ENCODE measurements at places on chromosomes 7 and 10. TPM values are rescaled to one million over a fixed set of nuclear protein-coding genes. Genes with fewer than 3 reads are reported as not detected.

DNA sequence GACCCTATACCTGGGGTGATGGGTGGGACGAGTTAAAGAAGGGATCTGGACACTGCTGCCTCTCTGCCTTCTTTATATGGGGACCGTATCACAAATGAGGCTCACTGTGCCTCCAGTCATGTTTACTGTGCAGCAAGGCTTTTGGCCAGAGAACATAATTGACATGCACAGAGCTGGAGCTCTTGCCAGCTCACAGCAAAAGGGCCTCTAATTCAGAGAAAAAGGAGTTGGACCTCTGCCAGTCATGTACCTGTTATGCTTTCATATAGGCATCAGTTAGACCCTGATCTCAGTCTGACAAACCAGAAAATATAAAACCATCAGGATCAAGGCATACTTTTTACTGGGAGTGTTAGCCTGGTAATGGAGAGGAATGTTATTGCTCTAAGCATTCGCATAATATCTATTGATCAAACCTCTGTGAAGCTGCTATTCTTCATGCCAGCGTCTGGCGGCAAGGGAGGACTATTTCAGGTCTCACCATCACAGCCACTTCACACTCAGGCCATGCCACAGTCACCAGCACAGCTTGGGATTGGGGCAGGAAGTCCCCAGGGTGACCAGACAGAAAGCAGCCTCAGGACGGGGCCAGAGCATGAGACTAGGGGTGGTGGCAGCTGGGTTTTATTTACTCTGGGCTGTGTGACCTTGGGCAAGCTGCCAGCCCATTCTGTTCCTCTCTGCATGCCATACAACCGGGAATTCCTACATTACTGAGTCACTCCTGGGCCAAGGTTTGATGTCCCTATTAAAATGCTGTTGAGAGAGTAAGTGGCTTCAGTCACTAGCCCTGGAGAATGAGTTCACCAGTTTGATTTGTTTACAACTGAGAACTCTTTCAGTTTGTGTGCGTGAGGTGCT, 90.1 kb downstream of the NPSR1 start:
- DNase-seq, result no peak

DNA sequence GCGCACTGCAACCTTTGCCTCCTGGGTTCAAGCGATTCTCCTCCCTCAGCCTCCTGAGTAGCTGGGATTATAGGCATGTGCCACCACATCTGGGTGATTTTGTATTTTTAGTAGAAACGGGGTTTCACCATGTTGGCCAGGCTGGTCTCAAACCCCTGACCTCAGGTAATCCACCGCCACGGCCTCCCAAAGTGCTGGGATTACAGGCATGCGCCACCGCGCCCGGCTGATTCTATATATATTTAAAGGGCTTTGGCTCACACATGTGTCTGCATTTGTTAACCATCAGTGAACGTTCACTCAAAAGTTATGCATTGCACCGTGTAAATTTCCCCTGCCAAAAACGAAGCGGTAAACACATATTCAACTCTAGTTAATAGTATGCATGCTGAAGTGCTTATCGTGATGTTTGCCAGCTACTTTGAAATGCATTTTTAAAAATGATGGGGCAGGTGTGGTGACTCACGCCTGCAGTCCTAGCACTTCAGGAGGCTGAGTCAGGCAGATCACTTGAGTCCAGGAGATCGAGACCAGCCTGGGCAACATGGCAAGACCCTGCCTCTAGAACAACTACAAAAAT, 17.7 kb upstream of the WIPI2 start:
- no peak for DNase-seq

GRCh38 chr7:73556208-73557107, 1.0 kb downstream of the BCL7B start:
- DNase-seq, result no peak

GRCh38 chr10:43925793-43926192, 277.1 kb upstream of the ZNF32 start:
- DNase-seq, result no peak

- DNase-seq, result no peak
Observed at GRCh38 chr7:132276234-132276630, 300.0 kb downstream of the PLXNA4 start.

- DNase-seq, result no peak
Observed at GRCh38 chr10:59852670-59853069, 53.7 kb downstream of the CCDC6 start.

The FAM107B gene
- 202 TPM for total RNA-seq

The FAM13C gene
- not detected for total RNA-seq

The PODXL gene
- total RNA-seq, result 1.1 TPM

GRCh38 chr10:47022311-47023131, 111.3 kb downstream of the PTPN20 start:
- no peak for DNase-seq

The GDF10 gene
- total RNA-seq, result 1.3 TPM

- no peak for DNase-seq
Observed at GRCh38 chr7:86643561-86644281, at the start of gene GRM3. Gene GRM3, plus strand, starts transcription at chr7:86643909. Its CDS starts 121,237 bp downstream, at chr7:86765146.

The TAS2R38 gene
- total RNA-seq, result not detected

The SPDYE5 gene
- 0.29 TPM for total RNA-seq

The PTPRE gene
- total RNA-seq, result 24.4 TPM

DNA sequence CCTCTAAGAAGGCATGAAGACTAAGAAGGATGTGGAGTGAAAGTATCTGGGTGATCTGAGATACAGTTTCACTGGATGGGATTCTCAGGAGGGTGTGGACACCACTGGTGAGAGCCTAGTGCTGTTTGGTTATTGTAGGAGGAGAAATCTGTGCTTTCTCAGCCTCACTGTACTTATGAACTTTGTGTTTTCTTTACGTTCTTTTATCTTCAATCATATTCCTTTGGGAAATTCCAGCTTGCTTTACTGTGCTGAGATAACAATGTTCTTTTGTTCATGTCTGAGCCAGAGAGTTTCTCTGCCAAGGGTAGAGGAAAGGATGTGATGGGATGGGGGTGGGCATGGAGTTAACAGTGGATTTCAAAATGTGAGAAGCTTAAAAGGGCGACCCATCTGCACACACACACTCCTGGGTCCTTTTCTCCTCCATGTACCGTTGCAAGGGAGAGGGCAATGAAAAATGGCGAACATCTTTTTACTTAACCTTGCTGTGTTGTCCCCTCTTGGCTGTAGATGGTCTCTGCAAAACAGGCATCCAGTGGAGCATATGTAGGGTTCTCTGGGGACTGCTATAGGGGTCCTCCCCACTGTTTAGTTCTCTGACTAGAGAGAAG, 25.0 kb upstream of the TAX1BP1 start:
- DNase-seq, result no peak

DNA sequence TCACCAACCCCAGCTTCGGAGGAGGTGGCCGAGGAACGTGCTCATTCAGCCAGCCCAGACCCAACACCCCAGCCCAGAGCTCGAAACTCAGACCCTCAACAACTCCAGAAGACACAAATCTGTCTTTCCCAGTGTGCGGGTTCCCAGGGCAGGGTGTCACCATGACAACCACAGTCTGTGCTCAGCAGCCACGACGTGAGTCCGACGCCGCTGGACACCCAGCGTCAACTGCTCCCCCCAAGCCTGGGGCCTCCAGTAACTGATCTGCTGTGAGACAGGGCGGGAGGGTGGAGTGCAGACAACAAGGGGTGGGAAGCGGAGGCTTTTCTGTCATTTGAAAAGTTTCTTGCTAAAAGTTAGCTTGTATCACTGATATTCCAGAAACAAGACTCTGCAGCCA, 167.2 kb downstream of the MAD1L1 start:
- DNase-seq, result no peak

The SSC4D gene
- total RNA-seq, result not detected

GRCh38 chr10:123997486-123998196, 95.8 kb downstream of the CHST15 start:
- no peak for DNase-seq

DNA sequence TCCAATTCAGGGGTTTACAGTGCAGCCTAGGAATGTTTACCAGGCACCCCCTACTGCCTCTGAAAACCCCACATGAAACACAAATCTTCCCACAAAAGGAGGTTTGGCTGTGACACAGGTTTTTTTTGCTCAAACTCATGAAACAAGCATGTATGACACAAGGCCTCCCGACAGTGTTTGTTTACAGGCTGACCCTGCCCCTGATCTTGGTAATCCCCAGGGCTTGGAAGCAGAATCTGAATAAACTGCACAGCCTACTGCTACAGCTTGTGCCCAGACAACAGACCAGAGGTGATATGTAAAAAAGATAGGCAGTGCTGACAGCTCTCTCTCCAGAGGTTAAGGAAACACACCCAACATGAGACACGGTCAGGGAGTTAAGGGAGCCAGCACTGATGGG, 184.2 kb downstream of the KMT2E start:
- DNase-seq, result no peak

DNA sequence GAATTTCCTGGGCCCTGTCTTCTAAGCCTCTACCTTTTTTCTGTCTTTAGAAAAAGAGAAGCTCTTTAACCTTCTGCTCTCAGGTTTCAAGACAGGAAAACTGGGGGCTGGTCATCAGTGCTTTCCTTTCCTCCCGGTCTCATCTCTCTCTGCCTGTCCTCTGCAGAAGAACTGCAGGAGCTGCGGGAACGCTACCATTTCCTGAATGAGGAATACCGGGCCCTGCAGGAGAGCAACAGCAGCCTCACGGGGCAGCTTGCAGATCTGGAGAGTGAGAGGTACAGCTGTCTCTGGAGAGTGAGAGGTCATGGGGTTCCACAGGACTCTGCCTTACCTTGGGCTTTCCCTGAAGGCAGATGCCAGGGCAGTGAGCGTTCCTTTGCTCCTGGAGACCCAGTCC, 12.7 kb downstream of the CCDC136 start:
- DNase-seq, result no peak

The UCMA gene
- not detected for total RNA-seq

GRCh38 chr10:92010047-92010735, 86.6 kb downstream of the BTAF1 start:
- DNase-seq, result no peak

- no peak for DNase-seq
Observed at GRCh38 chr7:52501696-52502095, 533.7 kb upstream of the POM121L12 start.

GRCh38 chr7:101582971-101583370, 46.1 kb downstream of the MYL10 start:
- no peak for DNase-seq

DNA sequence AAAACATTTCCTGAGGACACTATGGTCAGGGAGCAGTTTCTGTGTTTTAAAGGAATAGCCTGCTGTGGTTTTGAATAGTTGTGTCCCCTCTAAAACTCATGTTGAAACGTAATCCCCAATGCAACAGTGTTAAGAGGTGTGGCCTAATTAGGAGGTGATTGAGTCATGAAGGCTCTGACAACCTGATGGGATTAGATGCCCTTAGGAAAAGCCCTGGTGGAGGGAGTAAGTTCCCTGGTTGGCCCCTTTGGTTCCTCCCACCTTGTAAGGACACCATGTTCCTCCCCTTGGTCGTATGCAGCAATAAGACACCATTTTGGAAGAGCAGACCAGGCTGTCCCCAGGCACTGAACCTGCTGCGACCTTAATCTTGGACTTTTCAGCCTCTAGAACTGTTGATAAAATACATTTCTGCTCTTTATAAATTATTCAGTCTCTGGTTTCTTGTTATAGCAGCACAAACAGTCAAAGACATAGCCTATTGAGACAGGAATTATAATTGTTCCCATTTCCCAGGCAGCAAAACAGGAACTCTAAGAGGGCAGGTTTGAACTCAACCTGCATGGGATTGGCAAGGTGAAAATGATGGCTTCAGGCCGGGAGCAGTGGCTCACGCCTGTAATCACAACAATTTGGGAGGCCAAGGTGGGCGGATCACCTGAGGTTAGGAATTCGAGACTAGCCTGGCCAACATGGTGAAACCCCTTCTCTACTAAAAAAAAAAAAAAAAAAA, 20.5 kb upstream of the TNS3 start:
- DNase-seq, result no peak

The GRM8 gene
- total RNA-seq, result not detected

The OR2A5 gene
- not detected for total RNA-seq

- DNase-seq, result no peak
Observed at GRCh38 chr10:118301211-118301610, 40.9 kb downstream of the FAM204A start.

DNA sequence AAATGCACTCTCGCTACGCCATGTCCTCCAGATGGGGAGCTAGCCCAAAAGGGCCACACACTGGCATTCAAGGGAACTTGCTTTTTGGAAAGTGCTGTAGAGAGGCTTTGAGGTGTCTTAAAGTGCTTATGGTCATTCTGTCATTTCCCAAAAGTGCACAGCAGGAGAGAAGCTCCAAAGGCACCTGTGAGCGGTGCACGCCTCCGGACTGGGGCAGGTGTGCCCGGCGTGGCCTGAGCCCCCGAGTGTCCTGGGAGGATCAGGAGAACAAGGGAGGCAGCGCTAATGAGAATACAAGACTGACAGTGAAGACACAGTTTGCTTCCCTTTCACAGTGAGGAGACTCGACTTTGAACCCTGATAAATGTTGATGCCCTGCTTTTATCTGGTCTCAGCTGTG, 419.0 kb upstream of the MKI67 start:
- DNase-seq, result no peak

The GPR141 gene
- total RNA-seq, result not detected

GRCh38 chr7:135682191-135682590, 19.9 kb downstream of the STMP1 start:
- DNase-seq, result no peak

- DNase-seq, result no peak
Observed at GRCh38 chr10:104113376-104113956, 8.5 kb upstream of the SFR1 start.

The LIPN gene
- total RNA-seq, result not detected
